Left renal cortex interstitium (tissue), 4 donors: ENCODE measurements at places on chromosomes 11 and 22.

DNA sequence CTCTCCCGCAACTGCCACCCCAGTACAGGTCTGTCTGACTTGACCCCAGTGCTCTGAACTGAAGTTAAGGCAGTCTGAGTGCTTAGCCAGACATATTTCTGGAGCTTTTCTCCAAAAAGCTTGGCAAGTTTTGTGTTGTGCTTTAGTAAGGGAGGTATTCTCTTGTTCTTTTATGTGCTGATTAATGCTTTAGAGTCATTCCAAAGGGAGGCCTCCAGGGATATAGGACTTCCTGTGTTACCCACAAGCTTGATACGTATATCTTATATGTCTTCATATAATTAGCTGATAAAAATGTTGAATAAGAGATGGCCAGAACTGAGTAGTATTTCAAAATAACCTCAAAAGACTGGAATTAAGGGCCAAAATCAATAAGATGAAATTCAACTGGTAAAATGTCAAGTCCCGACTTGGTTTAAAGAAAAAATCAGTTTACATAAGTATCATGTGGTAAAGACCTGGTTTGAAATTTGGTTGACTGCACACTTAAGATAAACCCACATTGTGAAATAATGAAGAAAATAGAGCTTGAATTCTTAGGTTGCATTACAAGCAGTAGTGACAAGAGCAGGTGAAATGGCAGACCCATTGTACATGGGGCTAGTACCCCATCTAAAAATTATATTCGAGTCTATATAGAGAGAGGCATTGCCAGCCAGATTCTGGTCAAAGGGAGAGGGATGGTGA, 226.9 kb downstream of the SNX19 start:
- no peak for DNase-seq

DNA sequence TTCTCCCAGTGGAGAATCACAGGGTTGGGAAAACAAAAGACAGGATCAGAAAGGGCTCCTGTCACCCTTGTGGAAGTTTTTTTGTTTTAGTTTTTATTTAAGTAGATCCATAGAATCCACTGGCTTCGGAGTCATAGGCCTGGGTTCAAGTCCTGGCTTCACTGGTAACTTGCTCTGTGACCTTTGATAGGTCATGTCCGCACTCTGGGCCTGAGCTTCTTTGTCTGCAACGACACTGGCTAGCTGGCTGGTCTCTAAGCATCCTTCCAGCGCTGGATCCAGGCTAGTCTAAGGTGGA, 1.4 kb downstream of the ZFTA start:
- DNase-seq, result no peak

DNA sequence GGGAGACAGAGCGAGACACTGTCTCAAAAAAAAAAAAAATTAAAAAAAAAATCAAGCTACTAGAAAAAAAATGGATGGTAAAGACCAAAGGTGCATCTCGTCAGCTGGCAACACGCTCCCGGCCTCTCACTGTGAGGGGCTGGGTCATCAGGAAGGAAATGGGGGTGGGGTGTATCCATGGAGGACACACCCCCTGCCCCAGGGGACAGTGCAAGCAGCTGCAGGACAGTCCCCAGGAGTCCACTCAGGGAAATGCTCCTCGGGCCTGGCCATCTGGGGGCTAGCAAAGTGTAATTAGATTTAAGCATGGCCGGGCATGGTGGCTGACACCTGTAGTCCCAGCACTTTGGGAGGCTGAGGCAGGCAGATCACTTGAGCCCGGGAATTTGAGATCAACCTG, 23.1 kb downstream of the TTLL1 start:
- no peak for DNase-seq

DNA sequence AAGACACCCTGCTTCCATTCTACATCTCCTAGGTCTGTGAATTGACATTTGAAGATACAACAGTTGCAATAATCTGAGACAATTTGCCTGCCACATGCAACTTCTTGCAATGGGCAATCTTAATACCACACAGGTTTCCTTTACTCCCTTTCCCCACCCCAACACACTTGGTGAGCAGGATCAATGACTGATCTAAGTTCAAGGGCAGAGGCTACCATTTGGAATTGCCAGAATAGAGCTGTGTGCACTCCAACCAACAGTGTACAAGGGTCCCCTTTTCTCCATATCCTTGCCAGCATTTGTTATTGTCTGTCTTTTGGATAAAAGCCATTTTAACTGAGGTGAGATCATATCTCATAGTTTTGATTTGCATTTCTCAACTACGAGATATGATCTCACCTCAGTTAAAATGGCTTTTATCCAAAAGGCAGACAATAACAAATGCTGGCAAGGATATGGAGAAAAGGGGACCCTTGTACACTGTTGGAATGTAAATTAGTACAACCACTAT, 2.9 kb upstream of the NNMT start:
- no peak for DNase-seq

DNA sequence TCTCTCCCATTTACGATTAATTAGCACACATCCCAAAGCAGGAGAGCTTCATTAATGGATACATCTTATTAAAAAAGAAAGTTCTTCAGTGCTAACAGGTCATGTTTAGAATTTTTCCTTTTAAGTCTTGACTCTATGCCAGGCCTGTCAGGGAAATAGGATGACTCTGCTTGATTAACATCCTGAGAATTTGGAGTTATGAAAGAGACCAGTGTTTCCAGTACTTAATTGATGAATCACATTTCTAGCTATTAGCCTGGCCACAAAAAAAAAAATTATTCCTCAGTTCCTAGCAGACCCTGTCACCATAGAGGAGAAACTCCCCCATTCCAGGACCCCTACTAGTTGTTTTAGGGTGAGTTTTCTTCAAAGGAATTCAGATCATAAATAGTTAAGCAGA, 23.6 kb upstream of the ME3 start:
- DNase-seq, result no peak

- DNase-seq, result no peak
These were observed 28.4 kb upstream of the KCNQ1OT1 start for GRCh38 chr11:2728128-2728662.
